ENCODE measurements at places on chromosomes 6 and 20.

GRCh38 chr6:169292338-169293124, 38.9 kb upstream of the THBS2 start:
- no peak for DNase-seq

DNA sequence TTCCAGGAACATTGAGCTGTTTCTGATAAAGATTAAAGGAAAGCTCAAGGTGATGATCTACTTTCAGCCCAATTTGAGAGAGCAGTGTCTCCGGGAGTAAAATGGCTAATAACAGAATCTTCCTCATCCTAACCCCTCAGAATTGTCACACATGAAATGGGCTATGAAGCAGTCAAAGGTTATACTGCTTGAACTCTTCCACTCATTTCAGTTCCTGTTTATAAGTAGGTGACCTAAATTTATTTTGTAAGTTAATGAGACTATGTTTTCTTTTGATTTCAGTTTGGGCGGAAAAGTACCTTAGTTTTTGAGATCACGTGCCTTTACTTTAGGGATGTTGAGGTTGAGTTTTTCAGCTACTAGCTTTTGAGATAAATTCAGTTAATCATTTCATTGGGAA, 47.2 kb downstream of the QKI start:
- no peak for DNase-seq

DNA sequence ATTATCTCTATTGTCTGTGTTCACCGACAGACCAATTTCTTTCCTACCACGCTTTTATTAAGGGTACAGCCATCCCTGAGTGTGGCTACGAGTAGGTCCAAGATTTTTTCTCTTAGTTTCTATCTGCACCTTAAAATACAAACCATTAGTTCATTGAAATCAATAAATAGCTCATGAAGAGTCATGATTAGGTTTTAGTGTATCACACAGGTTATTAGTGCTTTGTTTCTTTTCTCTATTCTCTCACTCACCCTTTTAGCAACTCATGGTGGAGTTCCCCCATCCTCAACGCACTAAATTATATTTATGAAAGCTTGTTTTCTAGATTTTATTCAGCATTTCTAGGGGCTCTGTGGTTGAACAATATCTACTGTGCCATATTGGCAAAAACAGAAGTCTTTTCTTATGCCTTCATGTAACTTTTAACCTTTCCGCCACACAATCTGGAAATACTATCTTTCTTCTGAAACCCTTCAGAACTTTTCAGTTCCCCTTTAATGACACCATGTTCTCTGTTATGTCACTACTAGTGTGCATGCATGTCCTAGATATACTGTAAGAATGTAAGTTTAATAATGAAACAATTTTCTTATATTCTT, 128.2 kb upstream of the LAMA2 start:
- DNase-seq = no peak

DNA sequence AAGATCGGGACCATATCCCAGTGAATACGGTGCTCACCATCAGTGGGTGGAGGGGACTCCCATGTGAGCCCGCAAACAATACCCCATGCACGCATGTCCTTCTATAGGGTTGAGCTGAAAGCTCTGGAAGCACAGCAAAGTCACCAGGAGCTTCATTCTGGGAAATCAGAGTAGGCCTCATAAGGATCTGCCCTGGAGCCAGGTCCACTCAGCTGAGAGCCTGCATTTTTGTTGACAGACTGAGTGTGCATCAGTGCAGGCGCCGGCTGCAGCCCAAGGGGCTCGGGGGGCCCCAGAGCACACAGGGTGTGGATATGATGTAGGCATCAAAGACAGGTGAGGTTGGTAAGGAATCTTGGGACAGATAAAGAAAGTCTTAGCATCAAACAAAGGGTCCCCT, 79.8 kb upstream of the CD93 start:
- no peak for DNase-seq

- DNase-seq = no peak
Observed at GRCh38 chr6:105078386-105078708, 101.5 kb downstream of the POPDC3 start.

- DNase-seq = no peak
Observed at GRCh38 chr20:59144179-59144830, 19.3 kb upstream of the ZNF831 start.
